ENCODE measurements at places on chromosomes 7 and 10.

DNA sequence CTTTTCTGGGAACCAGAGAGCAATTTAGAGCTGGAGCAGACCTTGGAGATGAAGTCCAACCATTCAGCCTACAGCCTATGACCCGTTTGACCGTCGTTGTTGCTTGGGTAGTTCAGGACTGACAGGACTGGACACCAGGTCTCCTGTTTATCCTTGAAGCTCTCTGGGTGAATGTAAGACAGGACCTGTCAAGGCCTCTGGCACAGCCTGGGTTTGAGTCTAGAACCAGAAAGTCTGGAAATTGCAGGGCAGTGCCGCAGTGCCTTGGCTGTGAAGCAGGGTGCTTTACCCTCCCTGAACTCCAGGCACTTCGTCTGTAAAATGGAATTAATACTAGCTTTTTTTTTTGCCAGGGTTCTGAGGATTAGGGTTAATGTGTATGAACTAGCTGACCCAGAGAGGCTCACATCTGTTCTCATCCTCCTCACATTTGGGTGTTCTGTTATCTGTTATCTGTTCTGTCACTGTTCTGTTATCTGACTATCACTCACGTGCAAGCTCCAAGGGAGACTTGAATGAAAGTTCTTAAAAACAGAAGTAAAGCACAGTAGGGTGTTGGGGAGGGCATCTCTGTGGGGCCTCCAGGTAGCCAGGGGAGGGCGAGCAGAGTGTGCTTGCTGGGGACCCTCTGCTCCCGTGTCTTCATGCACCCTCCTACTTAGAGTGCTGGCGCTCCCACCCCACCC, 9.9 kb downstream of the BLVRA start:
- DNase-seq, result no peak

DNA sequence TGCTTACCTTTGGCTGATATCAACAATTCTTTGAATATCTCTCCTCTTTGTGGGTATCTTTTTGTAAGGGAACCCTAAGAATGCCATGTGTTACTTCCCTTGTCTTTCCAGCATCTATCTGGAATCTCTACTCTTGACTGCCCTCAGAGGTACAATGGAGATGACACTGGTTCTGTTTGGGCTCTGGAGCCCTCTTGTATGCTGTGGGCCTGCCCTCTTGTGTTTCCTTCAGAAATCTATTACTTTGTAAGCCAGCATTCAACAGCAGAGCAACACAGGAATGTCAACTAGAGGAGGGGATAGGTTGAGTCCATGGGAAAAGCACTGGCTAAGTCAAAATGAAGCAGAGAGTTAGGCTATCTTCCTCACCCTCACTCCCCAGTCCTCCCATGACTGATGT, 142.3 kb downstream of the XPNPEP1 start:
- no peak for DNase-seq

- DNase-seq, result no peak
Observed at GRCh38 chr7:3374239-3374638, 73.2 kb downstream of the SDK1 start.

GRCh38 chr7:77664715-77665114, 31.5 kb upstream of the RSBN1L start:
- DNase-seq, result no peak
